T-helper 17 cell (primary cell): ENCODE measurements at places on chromosomes 5 and 9. TPM values are rescaled to one million over a fixed set of nuclear protein-coding genes. Genes with fewer than 3 reads are reported as not detected.
A peak's percentile ranks its signal among the peaks of the same experiment; 100 is the strongest.

- H3K4me1 ChIP-seq: peaks cover 2% of the 10 kb centered on the region
- H3K27me3 ChIP-seq: no peaks in the 10 kb centered on the region
- H3K4me3 ChIP-seq: no peak overlapping the region
- DNase-seq: no peak
- no peaks in the 10 kb centered on the region for H3K36me3 ChIP-seq
- H3K27ac ChIP-seq: no peak overlapping the region
Measured at GRCh38 chr5:134944630-134945029, 23.1 kb upstream of the CATSPER3 start.

DNA sequence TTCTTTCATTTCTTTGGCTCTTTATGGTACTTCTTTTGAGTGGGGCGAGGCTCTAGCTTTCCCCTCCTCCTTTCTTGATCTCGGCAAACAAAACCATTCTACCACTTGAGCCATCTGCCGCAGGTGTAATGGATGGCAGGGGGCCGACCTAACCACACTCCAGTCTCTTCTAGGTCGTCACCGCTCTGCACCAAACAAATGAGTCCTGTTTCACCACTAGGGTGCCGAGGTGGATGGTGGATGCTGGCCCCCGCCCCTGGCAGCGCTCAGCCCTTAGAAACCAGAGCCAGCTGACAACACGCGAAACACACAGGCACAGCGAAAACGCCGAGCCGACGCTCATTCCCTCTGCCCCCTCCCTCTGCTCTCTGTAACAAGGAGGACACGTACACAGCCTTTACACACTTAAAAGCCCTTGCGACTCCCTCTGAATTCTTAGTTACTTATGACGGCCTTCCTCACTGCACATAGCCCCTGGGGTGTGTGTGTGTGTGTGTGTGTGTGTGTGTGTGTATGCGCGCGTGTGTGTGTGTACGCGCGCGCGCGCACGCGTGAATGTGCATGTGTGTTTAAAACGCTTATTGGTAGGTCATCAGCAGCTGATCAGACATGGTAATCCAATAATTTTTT, 199.4 kb downstream of the MEF2C start:
- peaks cover 87% of the 10 kb centered on the region for H3K27me3 ChIP-seq
- peaks cover 11% of the 10 kb centered on the region for H3K4me1 ChIP-seq
- peak overlapping the region; percentile 59 for H3K27ac ChIP-seq
- DNase-seq: no peak
- H3K4me3 ChIP-seq: peak overlapping the region; percentile 10

- H3K27me3 ChIP-seq: peaks cover 19% of the 10 kb centered on the region
- no peak overlapping the region for H3K4me3 ChIP-seq
- H3K4me1 ChIP-seq: peaks cover 7% of the 10 kb centered on the region
- H3K27ac ChIP-seq: no peak overlapping the region
Measured at GRCh38 chr5:66242050-66242715, 98.1 kb downstream of the SREK1 start.

Gene IFNB1
- total RNA-seq: not detected
